ENCODE measurements at places on chromosomes 12 and 14.

GRCh38 chr14:99043756-99044155 is 228.2 kb downstream of the BCL11B start:
- no peak for DNase-seq

- no peak for DNase-seq
These were observed 21.5 kb downstream of the BRMS1L start for GRCh38 chr14:35847636-35848035.

DNA sequence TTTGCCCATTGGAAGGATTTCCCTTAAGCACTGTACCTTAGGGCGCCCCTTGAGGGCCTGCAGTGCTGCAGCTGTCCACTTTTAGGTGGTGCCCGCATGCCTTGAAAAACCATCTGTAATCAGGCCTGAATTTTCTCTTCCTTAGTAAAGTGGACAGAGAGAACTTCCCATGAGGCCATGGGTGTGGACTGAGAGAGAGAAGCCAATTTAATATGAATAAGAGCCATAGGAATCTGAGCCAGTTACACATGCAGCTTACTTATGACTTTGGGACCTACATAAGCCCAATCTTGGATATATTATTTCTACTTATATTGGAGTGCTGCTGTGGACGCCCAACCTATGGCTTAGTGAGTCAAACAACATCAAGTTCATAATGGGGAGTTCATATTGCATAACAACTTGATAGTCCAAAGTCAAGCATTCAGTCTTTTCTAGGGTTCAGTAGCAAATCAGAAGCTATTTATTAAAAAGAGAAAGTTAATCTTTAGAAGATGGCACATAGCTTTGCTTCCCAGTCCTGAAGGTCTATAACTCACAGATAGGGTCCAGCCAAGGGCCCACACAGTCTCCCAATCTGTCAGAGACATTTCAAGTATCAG is 11.1 kb upstream of the ETV6 start:
- no peak for DNase-seq

DNA sequence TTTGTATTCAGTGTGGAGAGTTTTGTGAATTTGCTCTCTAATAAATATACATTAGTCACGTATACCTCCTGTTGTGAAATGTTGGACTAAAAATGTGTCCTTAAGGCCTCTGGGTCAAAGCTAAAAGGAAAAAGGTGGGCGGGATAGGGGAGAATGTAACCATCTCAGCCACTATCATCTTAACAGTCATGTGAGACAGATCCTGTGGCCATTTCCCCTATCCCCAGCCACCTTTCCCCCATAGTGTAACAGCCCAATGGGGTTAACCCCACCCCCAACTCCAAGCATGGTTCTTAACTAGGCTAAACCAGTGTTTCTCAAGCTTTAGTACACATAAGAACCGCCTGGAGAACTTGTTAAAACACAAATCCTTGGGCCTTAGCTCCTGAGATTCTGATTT is 6.5 kb upstream of the ITPR2 start:
- DNase-seq, result no peak

DNA sequence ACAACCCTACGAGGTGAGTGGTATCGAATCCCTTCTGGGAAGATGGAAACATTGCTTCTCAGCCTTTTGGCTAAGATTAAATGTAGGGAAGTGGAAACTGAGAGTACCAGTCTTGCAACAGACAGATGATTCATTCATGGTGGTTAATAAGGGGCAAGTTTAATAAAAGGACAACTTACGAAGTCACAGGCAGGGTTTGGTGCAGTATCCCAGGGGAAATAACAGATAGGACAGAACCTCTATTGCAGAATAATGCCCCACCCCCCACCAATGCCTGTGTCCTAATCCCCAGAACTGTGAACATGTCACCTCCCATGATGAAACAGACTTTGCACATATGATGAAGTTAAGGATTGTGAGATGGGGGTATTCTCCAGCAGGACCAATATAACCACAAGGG is 212.5 kb downstream of the TBX5 start:
- DNase-seq, result no peak

All from NCI-H1694 treated with DMSO at 0.1 percent for 48 hours (cell line).